ENCODE measurements at places on chromosomes 5 and 9.
A peak's percentile ranks its signal among the peaks of the same experiment; 100 is the strongest.

DNA sequence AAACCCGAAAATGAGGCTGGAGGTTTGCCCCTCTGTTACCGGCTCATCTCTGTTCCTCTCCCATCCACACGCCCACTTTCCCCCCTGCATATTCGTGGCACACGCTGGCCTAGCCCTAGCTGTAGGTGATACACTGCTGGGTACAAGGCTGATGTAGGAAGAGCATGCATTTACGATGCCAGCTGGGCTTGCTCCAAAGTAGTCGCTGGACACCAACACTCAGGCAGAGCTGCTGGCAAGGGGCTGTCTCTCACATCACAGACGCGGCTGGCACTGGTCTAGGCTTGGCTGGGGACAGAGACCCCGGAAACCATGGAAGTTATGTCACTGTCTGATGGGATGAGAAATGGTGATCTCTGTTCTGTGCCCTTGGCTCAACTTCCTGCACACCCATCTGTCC, 9.8 kb upstream of the PHYKPL start:
- DNase-seq: no peak

GRCh38 chr5:33764786-33765185, 127.0 kb downstream of the ADAMTS12 start:
- DNase-seq: no peak

GRCh38 chr9:115969096-115969495, 184.5 kb upstream of the PAPPA start:
- DNase-seq: no peak

DNA sequence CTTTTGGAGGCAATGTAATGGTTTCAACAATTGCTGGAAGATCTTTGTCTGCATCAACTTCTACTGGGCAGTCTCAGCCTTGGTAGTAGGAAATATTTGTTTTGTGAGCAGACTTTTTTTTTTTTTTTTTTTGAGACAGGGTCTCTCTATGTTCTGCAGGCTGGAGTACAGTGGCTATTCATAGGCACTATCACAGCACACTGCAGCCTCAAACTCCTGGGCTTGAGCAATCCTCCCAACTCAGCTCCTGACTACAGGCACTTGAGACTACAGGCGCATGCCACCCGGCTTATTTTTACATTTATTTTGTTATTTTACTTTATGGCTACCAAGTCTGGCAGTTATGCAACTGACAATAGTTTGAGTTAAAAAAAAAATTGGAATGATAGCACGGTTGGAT, 187.3 kb downstream of the SNX18 start:
- DNase-seq: no peak

DNA sequence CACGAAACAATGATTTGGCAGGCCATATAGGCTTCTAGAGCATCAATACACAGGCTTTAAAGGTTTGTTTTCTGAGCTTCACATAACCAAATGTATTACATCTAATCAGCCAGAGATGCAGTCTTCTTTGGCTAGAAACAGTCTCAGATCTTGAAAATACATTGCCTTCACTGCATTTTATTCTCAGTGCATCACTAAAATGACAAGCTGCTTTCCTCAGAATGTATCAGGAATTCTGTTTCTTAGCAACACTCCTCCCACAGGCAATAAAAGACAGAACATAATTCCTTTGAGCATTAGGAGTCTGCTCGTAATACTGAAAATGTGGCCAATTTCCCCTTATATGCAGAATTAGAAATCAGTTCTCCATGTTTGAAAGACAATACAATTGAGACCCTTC, 36.9 kb downstream of the FEM1C start:
- no peak for DNase-seq

- no peak for DNase-seq
Measured at GRCh38 chr5:157214415-157214814, 33.8 kb downstream of the ITK start.

DNA sequence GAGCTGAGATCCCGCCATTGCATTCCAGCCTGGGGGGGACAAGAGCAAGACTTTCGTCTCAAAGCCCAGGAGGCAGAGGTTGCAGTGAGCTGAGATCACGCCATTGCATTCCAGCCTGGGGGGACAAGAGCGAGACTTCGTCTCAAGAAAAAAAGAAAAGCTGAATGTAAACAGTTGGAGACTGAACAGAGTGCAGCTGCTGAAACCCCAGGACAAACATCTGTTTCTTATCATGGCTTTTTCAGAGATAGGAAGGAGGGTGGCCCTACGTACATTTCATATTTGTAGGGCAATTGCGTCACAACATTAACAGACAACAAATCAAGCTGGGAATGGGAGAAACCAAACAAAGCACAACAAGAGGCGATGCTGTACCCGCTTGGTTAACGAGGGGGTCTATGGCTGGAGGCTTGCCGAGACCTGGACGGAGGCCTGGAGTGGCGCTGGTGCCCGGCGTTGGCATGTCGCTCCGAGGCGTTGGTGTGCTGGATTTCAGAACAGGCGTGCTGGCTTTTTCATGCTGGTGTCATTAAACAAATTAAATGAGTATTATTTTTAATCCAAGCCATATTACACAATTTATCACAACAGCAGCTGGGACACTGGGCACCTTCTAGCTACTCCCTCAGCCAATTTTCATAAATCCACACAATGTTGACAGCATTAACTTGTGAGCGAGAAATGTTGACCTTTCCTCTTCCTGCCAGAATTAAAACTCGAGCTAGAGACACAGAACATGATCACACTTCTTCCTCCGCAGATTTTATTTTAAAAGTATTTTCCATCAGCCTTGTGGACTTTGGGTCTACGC, 76.1 kb downstream of the TLE1 start:
- DNase-seq: no peak

DNA sequence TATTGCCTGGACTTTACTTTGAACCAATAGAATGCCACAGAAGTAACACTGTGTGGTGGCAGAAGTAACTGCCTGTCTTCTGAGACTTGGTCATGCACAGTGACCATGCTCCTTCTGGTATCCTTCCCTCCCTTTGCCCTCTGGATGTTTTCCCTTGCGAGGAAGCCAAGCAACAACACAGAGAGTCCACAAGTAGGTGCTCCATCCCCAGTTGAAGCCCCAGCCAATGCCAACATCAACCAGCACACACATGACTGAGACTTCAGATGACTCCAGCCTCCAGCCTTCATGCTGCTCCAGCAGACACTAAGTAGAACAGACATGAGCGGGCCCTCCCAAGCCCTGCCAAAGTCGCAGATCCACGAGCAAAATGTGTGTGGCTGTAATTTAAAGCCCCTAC, 129.6 kb downstream of the EPB41L4A start:
- no peak for DNase-seq

DNA sequence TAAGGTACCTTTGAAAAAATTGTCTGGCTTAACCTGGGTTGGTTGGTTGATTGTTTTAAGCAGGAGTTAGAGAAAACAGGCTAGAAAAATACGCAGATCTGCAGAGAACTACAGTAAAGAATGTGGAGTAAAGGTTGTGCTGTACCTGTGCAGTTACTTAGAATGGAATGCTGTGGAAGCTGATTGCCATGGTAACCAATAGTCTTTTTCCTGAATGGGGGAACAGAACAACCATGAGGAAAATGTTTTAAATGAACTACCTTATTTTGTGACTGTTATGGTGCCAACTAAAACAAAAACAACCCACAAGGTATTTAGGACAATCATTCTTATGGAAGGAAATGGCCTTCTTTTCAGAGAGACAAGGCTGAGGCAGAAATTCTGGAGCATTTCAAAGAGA, 4.8 kb upstream of the HOMER1 start:
- DNase-seq: no peak

- DNase-seq: no peak
Measured at GRCh38 chr5:133368916-133369783, 243.2 kb downstream of the FSTL4 start.

DNA sequence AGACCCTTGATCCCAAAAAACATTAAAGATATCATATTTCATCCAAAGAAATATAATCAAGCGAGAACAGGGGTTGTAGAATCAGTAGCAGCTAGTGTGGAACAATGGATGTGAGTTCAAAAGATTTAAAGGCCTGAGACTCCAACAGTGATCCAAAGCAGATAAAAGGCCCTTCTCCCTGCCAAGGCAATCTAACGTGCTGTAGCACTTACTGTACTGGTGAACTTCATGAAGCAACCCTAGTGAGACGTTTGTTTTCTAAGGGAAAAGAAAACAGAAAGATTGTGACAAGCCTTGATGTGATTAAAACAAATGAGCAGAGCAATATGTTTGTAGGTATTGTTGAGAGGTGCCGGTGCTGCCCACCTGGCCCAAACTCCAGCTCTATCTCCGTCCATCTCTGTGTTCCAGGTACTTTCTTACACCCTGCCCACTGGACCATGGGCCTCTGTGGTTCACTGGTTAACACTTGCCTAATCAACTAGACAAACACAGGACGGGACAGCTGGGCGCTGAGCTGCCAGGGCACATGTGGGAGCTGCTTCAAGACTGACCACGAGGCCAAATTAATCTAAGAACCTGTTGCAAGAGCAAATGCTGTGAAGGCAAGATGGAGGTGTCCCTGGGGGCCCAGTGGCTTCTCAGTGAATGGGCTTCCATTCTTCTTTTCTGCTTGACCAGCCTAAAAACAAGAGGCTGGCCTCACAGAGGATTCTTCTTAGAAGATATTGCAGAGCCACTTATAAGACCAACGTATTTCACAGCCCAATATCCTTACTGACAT, 265.5 kb downstream of the CWC27 start:
- DNase-seq: no peak

DNA sequence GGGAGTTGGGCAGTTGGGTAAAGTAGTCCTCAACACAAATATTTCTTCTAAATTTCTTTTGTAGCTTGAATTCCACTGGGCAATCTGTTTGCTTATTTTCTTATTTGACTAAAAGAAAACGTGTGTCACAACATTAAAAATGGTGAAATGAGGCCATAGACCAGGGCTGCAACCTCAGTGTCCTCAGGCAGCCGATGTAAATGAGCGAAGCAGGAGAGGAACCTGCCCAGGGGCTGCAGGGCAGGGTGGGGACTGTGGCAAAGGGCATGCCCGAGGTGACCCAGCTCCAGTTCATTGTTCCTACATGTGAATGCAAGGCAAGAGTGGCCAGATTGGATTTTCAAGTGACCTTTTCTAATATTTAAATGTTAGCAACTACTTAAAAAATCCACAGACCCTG, 74.7 kb downstream of the TENT4A start:
- no peak for DNase-seq

DNA sequence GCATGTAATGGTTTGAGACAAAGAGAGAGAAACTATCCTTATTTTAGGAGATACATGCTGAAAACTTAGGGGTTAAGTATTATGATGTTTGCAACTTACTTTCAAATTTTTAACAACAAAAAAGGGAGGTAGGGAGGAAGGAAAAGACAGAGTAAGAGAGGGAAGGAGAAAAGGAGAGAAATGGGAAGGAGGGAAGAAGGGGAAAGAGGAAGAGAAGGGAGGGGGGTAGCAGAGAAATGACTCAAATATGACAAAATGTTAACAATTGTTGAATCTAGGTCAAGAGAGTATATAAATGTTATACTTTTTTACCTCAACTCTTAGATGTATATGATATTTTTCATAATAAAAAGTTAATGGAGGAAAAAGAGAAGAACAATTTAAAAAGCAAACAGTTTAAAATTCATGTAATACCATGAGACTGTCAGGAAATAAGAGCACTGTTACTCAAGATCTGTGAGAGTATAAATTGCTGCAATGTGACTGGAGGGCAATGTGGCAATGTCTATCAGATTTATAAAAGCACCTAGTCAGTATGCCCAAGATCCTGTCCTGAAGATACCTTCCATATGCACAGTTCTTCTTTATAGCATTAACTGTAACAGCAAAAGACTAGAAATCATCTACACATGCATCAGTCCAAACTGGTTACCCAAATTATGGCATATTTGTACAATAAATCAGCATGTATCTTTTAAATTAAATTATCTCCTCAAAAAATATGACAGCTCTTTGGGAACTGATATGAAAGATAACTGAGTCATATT, 16.3 kb downstream of the FBXW11 start:
- no peak for DNase-seq

- no peak for DNase-seq
Measured at GRCh38 chr5:157213527-157214243, 33.0 kb downstream of the ITK start.

GRCh38 chr9:16728137-16728508, 142.3 kb downstream of the BNC2 start:
- DNase-seq: no peak

- DNase-seq: no peak
Measured at GRCh38 chr9:2344436-2344835, 277.2 kb upstream of the VLDLR start.

- no peak for DNase-seq
Measured at GRCh38 chr5:93589829-93590215, 6.8 kb downstream of the NR2F1 start.

DNA sequence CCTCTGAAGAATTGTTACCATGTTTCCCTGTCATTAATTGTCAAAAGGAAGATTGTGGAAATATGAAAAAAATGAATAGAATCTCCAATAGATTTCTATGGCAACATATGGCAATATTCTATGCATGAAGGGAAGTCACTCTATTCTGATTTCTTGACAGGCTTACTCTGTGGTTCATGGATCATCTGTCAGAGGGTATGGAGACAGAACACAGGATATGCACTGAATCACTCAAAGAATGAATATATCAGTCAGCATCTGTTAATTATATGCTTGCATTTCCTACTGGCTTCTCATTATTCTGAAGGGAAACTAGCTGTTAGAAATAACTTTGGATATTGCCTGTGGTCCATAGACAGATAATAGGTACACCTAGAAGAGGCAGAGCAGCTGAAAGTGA, 918.9 kb downstream of the DTWD2 start:
- no peak for DNase-seq

- DNase-seq: peak; percentile 42
Measured at GRCh38 chr9:127905788-127906191, 6.4 kb upstream of the ST6GALNAC6 start.

DNA sequence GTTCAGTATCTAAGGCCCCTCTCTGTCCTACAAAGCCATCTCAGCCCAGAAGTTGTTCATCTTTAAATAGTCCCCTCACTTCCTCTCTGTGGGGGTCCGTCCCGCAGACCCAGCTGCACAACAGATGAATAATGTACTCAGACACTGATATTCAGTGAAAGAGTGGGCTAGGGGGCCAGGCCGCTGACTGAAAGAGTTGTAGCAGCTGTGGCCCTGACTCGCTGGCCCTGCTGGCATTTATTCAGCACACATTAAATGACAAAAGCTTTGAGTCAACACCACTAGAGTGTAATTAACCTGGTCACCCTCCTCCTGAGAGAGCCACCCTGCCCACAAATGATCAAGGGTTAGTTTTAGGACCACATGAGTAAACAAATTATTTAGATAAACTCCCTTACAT, 76.3 kb downstream of the MED10 start:
- DNase-seq: no peak

- no peak for DNase-seq
Measured at GRCh38 chr9:87243602-87244001, 254.1 kb upstream of the DAPK1 start.

- DNase-seq: no peak
Measured at GRCh38 chr9:17082343-17083064, 52.3 kb upstream of the CNTLN start.
